NCI-H1105 treated with DMSO at 0.1 percent for 48 hours (cell line): ENCODE measurements at places on chromosomes 1 and 21.

GRCh38 chr1:14251871-14252270 is 346.6 kb upstream of the KAZN start:
- DNase-seq: no peak

GRCh38 chr1:199041173-199041914 is 402.5 kb downstream of the PTPRC start:
- DNase-seq: no peak

DNA sequence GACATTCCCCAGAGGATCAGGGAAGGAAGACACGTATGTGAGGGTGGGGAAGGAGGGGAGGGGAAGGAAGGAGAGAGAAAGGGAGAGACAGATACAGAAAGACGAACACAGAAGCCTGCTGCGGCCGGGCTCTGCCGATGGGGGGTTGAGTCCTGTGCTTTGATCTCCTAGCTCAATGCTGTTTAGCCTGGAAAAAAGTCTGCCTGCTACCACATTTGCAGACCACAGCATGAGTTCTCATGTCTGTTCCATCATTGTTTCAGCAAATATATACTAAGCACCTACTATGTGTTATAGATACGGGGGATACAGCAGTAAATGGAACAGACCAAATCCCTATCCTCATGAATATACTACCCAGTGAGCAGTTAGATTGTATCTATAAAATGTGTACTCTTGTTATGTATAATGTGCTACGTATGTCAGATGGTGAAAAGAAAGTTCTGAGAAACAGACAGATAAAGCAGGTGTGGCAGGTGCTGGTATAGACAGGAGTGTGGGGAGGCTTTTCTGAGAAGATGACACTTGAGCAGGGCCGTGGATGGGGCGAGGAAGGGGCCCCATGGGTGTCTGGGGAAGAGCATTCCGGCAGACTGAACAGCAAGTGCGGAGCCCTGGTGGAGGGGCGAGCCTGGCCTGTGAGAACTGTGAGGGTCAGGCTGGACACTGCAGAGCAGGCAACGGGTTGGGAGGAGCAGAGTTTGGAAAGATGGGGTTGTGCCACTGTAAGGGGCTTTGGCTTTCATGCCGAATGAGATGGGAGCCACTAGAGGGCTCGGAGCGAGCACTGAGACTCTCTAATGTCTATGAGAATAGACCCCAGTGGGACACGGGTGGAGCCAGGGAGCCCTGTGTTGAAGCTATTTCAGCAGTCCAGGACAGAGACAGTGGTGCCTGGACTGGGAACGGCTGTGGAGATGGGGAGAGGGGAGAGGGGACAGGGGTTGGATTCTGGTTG is 34.1 kb downstream of the KIAA1614 start:
- DNase-seq: no peak

DNA sequence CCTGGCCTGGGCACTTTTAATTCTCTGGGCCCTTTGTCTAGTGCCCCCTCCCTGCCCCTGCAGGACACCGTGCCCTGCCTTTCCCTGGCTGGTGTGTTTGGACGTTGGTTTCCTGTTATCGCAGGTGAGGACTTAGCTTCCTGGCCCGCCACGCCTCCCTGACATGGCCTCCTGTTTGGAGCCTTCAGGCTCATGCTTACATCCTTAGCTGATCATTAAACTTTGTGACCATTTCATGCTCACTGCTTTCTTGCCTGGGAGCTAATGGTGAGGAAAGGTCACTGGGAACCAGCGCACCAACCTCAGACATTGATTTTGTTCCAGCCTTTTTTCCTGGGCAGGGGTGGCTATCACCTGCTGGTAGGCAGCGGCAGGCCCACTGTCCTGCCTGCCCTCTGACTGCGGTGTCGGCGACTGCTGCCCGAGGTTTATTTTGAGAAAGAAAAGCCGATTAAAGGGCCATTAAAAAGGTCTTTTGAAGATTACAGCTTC is 3.7 kb downstream of the PFKL start:
- no peak for DNase-seq

- no peak for DNase-seq
Observed at GRCh38 chr1:1956586-1957532, 37.8 kb upstream of the TMEM52 start.

- no peak for DNase-seq
Observed at GRCh38 chr1:184408580-184408979, 21.8 kb downstream of the C1orf21 start.

- no peak for DNase-seq
Observed at GRCh38 chr1:204705888-204706837, 20.6 kb upstream of the LRRN2 start.

DNA sequence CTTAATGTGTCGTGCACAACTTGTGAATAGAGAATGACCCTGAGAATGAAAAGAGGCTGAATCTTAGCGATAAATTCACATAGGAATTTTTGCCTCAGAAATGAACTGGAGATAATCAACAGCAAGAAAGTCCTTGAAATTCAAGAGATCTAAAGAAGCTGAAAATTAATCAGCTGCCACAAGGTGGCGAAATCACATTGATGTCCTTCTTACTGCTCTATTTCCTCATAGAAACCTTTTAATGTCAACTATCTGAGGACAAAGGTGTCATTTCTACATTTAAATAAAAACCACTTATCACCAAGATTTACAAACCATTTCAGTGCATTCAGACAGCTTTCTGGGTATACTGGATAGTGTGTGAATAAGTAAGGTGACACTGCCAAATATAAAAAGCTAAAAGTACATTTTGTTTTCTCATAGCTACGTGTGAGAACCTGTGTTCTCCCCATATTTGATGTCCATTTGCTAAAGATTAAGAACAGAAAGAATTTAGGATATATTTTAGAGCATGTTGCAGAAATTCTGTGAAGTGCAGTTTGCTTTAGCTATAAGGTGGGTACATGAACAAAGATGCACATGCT is 485.3 kb upstream of the PTBP2 start:
- peak; percentile 68 for DNase-seq

GRCh38 chr1:228515200-228515834 is 28.1 kb downstream of the RNF187 start:
- DNase-seq: peak; percentile 4

DNA sequence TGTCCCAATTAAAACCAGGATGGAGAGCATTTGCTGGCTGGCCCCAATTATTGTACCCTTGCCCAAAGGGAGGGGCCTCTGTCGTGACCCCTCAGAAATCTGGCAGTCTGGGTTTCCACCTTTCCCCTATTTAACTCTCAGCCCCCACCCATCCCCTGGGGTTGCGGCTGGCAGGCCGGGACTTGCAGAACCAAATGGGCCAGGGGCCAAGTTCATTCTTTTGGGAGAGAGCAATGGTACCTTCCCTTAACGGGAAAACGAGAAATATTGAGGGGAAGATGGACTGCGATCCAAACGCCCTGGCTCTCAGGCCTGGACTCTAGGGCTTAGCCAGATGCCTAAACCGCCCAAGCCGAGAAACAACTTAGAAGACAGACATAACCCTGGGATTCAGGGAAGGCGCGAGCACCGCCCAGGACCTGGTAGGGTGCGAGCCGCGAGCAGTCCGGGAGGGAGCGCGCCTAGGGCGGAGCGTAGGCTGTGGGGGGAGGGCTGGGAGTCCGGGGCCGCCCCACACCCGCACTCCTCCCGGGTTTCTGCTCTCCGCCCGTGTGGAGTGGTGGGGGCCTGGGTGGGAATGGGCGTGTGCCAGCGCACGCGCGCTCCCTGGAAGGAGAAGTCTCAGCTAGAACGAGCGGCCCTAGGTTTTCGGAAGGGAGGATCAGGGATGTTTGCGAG is at the start of gene SLC27A3:
SLC27A3 (plus strand) TSS at position 628 of the 678 bp plus-strand sequence. CDS start 91 bp downstream, outside the sequence.
- peak; percentile 84 for DNase-seq

GRCh38 chr1:148263128-148263905 is 111.2 kb upstream of the NBPF11 start:
- peak; percentile 77 for DNase-seq

DNA sequence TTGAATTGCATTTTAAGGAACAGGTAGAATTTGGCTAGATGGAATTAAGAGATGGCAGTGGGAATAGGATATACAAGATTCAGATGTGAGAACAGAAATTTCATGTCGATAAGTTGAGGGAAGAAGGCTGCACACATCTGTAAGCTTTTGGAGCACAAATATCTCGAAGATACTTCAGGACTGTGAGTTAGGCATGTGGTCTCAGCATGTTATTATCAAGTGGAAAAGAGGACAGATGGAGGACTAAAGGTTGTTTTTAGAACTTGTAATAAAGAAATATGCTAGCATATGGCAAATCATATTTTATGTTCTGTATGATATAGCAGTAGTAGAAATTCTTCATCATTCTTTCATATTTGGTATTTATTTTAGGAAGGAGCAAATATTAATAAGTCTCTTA is 61.5 kb downstream of the KIF1B start:
- DNase-seq: no peak

DNA sequence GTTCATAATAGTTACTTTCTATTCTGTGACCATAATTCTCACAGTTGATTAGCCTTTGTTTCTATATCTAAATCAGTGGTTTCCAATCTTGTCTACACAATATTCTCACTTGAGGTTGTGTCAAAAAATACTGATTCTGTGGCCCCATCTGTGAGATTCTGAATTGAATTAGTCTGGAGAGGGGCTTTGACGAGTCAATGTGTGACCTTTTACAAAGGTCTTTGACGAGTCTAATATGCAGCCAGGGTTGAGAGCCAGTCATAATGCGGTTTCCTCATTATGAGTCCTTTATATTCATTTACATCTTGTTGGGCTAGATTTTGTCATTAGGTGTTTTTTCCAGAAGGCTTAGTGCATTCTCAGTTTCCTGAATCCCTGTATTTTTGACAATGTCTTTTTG is 19.7 kb downstream of the FCRL5 start:
- DNase-seq: no peak

- no peak for DNase-seq
Observed at GRCh38 chr1:165109013-165109412, 247.5 kb downstream of the LMX1A start.

DNA sequence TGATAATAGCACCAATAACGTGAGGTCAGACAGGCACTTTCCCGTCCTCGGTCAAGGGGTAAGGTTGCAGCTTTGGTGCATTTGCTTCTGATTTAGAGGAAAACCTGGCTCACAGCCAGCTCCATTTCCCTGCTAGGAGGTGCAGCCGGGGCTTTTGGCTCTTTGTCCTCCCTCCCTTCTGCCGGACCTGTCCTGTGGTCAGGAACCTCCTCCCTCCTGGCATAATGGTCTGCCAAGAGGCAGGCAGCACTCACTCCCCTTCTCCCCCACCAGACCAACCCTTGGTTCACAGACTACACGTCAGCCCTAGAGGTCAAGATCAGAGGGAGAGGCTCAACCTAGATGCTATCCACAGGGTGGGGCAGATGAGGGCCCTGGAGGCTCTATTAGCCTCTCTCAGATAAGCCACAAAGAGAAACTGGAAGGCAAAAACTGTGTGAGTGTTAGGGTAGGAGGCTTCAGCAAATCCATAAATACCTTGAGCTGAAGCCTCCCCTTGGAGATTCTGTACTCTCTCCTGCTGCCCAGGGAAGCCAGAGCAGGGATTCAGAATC is 64.8 kb downstream of the PLXNA2 start:
- DNase-seq: no peak

GRCh38 chr21:42991992-42992740 is 17.8 kb downstream of the PKNOX1 start:
- no peak for DNase-seq

GRCh38 chr1:192978195-192978710 is 80.9 kb downstream of the UCHL5 start:
- DNase-seq: no peak

DNA sequence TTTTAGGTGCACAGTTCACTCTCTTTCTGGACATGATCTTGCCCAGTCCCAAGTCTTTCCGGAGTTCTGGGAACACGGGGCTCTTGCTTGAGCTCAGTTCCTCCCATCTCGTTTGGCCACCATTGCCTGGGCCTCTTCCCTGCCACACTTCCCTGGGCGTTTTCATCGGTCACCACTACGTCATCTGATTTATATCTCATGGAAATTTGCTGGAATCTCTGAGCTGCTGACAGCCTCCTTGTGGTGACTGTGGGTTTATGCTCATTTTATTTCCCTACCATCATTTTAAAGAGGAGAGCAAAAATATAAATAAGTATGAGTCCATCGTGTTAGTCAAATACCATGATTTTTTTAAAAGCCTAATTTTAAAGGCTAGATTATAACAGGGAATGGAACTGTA is 449.1 kb upstream of the KAZN start:
- no peak for DNase-seq
